HuH-7.5 (cell line): ENCODE measurements at places on chromosomes 7 and 10.

GRCh38 chr10:20288060-20288459 is 471.8 kb downstream of the PLXDC2 start:
- no peak for DNase-seq

DNA sequence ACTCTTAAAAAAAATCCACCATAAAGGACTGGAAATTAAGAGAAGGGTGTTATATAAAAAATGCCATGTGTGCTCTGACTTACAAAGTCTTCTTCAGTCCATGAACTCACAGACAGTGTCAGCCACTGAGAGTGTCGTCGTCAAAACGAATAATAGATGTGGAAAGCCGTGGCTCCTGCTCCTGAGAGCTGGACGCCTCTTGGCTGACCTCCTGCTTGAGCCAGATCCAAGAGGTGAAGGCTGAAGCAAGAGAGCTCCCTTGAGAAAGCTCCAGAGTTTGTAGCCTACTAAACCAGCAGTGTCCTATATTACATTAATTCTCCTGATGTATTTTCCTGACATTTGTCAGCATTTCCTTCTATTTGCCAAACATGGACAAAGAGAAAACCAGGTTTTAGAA is 234.3 kb upstream of the C7orf33 start:
- no peak for DNase-seq

DNA sequence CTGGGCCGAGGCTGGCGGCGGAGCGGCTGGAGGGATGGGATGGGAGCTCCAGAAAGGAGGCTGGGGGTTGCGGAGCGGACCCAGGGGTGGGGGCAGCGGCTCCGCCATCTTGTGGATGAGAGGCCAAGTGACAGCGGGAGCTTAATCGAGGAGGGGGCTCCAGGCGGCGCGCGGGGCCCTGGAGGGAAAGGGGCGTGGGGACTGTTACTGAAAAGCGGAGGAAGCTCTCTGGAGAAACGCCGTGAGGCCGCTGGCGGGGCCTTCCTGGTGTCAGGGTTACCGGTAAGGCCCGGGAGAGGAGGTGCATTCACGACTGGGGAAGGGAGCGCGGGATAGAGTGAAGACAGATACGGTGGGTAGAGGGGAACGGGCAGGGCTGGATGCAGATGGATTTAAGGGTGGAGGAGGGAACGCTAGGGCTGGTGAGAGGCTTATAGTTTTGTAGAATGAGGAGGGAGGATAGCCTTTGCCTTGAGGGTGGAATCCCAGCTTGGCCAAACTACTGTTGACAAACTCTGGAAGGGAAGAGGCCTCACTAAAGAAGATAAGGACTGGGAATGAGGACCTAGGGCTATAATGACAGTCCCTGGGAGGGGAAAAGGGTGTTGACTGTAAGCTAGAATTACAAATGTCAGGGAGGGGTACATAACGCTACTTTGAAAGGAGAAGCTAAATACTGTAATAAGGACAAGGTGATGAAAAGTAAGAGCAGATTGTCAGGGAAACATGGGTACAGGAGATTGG is 535 bp downstream of the BTRC start:
- peak; percentile 26 for DNase-seq

DNA sequence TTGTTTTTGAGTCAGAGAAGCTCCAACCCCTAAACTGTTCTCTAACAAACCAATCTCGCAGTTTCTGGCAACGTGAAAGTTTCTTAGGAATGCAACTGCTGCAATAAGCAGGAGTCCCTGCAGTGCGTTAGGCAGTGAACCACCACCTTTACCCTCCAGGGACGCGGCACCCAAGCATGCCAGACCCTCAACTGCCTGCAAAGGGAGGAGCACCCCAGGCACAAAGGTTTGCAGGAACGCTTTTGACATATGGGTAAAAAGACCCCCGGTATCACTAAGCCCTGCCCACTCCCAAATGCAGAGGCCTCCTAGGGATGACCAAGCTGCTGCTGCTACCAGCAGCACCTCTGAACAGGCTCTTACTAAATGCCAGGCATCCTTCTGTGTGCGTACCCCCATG is 4.7 kb downstream of the TBRG4 start:
- DNase-seq: no peak

- DNase-seq: no peak
These were observed 9.2 kb downstream of the CPA2 start for GRCh38 chr7:130275826-130276297.

- no peak for DNase-seq
These were observed 107.1 kb upstream of the TMEM106B start for GRCh38 chr7:12103948-12104347.

DNA sequence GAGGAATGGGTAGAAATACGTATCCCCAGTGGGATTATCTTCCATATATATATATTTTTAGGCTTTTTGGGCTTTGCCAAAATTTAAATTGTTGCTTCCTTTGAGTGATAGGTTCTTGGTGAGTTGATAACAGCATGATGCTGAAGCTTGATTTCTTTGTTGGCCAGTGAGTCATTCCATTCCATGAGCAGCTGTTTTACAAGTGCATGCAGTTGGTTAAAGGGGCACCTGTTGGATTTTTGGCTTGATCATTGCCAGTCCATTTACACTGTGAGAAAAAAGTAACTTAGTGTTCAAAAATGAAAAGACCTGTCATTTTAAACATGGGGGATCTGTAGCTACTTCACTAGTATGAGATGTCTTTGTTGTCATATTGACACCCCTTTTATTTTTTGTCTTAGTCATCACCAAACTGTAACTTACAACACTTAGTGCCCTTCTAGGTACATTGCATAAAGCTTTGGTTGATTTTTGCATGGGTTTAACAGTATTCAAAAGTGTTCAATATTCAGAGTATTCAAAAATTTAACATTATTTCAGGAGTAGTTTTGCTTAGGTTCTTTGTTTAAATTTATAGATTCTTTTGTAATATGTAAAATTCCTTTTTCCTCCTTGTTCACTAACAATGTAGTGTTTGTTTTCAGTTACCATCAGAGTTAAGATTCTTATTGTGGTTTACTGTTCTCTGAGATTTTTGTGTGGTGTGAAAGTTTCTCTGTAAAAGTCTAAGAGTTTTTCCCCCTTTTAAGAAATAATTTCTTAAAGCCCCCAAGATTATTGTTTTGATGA is 8.8 kb downstream of the AKAP9 start:
- no peak for DNase-seq

DNA sequence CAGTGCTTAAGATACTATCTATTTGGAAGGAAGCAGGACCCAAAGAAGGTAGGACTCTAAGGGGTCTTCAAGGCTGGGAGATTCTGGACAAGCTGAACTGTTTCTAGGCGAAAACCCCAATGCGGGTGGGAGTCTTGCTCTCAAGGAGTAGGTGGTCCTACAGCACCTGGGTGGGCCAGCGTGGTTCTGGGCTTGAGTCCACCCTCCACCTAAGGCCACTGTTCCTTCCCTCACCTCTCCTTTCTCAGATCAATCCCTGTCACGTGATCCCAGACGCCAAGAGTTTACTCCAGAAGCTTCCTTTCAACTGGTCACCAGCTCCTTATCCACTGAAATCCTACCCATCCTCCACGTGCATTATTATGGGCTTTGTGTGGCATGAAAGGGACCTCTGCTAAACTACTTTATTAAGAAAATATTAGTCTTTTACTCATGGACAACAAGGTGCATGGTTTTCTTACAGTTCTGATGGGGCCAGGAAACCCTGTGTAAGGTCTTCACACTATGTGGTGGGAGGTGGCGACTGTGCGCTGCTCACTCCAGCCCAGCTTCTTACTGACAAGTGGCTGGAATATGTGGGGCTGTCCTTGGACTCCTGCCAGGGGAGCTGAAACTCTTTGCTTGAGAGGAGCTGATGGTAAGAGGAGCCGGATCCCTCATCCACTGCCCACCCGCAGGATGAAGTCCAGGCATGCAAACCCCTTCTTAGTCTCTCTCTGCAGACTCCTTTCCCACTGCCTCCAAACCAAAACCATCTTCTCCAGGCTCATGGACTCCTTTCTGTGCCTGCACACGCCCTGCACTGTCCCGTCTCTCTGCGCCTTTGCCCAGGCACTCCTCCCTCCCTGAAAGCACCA is 1.6 kb downstream of the ZNF746 start:
- DNase-seq: no peak

DNA sequence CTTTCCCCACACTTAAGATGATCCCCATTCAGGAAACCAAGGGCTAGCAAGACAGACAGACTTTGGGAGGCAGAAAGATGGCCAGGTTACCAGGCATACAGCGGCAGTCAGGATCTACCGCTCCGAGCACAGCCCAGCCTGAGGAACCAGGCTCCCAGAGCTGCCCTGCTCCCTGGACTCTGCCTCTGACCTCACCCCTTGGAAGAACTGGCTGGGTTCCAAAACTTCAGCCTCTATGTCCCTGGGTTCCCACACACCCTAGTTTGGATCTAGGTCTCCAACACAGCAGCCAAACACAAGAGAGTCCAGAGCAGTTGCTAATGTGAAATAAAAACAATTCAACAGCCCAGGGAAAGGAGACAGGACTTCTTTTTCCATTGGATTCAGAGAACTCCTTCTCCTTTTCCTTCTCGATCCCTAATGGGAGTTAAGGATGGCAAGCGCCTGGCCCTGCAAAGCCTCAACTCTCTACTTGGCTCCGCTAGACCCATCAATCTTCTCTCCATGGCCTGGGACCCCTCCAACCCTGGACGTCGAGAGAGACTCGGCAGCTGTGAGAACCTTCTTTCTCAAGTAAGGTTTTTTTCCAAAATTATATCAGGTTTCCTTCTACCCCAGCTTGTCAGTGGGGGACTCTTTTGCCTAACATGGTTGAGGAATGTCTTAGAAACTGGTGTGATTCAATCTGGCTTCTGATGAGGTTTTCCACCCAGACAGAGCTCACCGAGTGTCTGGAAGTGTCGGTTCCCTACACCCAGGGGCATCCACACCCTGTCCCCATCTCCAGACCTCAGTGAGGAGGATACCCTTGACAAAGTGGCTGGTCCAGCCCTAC is 219.6 kb downstream of the KCNMA1 start:
- no peak for DNase-seq

- no peak for DNase-seq
These were observed 4.8 kb upstream of the VCL start for GRCh38 chr10:73992899-73993788.

- no peak for DNase-seq
These were observed 92.1 kb downstream of the SIRT1 start for GRCh38 chr10:67976292-67977245.

- no peak for DNase-seq
These were observed 287.1 kb downstream of the WDR11 start for GRCh38 chr10:121138112-121138860.

- DNase-seq: peak; percentile 18
These were observed 9.5 kb upstream of the TSGA13 start for GRCh38 chr7:130695840-130696239.

GRCh38 chr10:72260976-72261783 is 12.5 kb upstream of the DDIT4 start:
- DNase-seq: no peak

- DNase-seq: no peak
These were observed 33.6 kb downstream of the ZNF22 start for GRCh38 chr10:45034301-45034700.

GRCh38 chr7:26625286-26625685 is 239.1 kb downstream of the SKAP2 start:
- DNase-seq: no peak

- DNase-seq: no peak
These were observed 26.5 kb upstream of the PPP1R3A start for GRCh38 chr7:113945018-113945938.

DNA sequence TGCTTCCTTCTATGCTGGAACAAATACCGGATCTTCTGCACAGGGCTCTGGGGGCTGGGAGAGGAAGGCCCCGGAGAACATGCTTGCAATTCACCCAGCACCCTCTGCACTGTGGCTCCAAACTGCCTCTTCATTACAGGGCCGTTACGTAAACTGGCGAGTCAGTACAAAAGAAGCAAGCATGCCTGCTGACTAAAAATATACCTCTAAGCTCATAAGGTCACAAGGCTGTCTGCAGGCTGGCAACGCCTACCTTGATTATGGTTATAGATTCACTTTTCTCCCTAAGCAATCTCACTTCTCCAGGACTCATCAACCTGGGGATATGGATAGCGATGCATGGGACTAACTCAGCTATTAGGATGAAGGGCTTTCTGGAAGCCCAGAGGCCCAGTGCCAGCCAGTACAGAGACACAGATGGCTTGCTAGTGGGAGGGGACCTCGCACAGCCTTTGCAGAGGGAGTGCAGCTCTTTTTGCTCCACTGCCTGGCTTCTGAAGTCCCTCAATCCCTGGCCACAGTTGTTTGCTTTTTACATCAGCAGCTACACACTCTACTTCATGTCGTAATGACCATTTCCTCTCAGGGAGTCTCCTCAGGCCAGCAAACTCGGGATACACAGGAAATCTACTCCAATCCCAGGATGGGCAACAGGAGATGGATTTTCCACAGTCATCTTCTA is 96.1 kb downstream of the SH3PXD2A start:
- peak; percentile 56 for DNase-seq

DNA sequence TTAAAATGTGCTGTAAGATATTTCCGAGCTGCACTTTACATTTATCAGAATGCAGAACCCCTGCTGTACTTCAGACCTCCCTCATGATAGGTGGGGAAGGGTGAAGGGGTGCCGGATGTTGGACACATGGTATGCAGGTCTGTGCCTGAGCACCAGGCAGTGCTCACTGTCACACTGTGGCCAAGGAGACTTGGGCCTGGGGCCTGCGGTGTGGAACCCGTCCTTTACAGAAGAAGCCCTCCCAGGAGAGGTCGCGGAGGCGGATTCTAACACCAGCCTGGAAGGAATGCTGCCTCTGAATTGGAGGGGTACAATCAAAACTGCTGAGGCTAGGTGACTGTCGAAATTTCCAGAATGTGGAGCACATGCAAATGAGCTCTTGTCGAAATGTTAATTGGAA is 34.5 kb downstream of the DNAJB6 start:
- no peak for DNase-seq

- no peak for DNase-seq
These were observed 410.8 kb downstream of the MDFIC start for GRCh38 chr7:115332691-115333090.

GRCh38 chr10:132708936-132709335 is 77.0 kb downstream of the NKX6-2 start:
- DNase-seq: no peak

- no peak for DNase-seq
These were observed 523.9 kb downstream of the SUGCT start for GRCh38 chr7:40658729-40659128.
